ENCODE measurements at places on chromosomes 3 and 15.

DNA sequence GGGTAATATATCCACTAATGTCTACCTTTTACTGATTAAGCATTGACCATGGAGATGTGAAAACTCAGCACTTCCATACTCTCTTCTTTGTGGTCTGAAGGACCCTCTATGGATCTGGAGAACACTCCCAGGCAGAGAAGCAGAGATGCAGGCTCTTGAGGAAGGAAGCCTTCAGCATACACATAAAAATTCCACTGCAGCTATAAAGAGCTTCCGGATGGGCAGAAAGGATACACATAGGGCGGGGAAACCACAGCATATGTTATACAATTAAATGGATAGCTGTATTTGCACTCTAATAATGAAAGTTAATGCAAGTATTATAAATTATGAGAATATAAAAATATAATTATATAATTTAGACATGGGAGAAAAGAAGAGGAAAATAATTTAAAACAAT lies 1258.2 kb upstream of the ALCAM start:
- no peak for DNase-seq

DNA sequence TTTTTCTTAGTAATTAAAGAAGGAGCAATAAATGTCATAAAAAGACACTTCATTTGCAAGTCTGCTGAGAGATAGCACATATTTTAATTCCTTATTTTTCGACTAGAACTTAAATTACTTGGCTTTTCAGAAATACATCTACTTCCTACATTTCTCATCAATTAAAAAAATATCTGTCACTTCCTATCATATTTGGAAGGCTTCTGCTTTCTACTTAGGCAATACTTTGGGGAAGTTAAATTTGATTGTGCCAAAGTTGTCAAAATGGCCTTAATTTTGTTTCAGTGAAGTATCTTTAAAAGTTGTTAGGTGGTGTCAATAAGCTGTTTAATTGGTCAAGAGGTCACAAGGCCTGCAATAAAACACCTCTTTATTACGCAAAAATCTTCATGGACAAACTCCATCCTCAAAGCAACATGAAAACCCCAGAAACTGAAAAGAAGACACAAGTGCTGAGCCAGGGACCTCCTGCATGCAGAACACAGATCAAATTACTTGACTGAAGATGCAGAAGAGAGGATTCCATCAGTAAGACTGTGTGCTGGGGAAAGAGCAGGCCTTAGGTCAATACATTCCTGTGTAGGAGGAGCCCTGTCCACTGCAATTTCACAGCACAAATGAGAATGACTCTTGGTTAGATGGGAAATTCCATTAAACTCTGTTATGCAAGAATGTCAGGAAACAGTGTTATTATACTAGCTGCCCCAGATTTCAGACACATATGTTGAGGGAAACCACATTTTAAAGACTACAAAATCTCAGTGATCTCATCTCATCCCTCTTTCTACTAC lies 48.0 kb upstream of the FSTL1 start:
- no peak for DNase-seq

GRCh38 chr3:50620820-50621219 lies 3.9 kb downstream of the MAPKAPK3 start:
- no peak for DNase-seq

DNA sequence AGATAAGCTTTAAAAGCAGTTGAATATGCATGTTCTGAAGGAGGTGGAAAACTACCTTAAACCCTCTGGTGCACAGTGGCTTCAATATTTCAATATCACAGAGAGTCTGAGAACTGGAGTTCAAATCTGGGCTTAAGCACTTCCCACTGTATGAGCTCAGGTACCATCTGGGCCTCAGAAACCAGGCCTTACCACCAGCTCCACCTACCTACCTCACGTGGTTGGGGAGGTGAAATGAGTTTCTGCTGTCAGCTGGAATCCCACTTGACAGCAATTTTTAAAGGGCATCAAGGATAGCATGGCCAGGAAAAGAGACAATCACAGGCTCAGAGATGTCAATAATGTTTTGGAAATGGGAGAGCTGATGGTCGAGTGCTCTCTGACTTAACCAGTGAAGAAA lies 5.0 kb downstream of the CHCHD4 start:
- DNase-seq = no peak

- no peak for DNase-seq
These were observed 2.6 kb upstream of the IDH3A start for GRCh38 chr15:78146425-78147154.

GRCh38 chr3:39415983-39416382 lies 9.5 kb downstream of the RPSA start:
- DNase-seq = no peak

GRCh38 chr3:195768831-195769303 lies 42.9 kb downstream of the MUC4 start:
- DNase-seq = no peak

DNA sequence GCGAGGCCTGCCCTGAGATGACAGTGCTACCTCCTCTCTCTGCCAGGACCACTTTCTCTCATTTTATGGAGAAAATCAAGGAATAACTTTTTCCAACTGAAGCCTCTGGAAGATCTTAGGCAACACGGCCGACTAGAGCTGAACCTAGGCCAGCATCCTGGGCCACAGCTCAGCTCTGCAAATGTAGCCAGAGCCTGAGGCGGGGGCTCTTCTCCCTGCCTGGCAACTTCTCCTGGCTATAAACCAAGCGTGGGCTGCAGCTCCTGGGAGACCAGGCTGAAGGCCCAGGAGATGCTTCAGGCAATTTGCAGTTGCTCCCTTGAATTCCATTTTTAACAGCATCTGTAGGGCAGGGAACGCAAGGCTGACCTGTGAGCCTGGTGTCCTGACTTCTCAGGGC lies 74.9 kb downstream of the CEMIP start:
- DNase-seq = no peak

DNA sequence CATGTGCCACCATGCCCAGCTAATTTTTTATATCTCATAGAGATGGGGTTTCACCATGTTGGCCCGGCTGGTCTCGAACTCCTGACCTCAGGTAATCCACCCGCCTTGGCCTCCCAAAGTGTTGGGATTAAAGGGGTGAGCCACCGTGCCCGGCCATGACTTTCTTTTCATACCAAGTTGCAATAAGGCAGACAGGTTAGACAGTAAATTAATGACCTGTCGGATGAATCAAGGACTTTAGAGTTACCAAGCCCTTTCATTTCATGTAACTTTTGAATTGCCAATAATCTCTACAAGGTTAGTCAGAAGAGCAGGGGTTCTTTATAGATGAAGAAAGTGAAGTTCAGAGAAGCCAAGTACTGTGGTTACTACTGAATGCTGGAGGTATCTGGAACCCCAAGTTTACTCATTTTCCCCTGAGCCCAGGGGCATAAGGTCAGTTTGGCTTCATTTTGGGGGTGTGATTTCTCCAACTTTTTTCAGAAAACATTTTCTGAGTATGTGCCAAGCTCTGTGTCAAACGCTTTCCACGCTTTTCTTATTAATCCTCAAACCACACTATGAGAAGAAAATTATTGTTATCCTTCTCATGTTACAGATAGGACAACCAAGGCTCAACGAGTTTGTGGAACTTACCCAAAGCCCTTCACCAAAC lies 11.9 kb downstream of the PRICKLE2 start:
- DNase-seq = no peak

GRCh38 chr15:77547801-77548588 lies 84.7 kb downstream of the LINGO1 start:
- no peak for DNase-seq

DNA sequence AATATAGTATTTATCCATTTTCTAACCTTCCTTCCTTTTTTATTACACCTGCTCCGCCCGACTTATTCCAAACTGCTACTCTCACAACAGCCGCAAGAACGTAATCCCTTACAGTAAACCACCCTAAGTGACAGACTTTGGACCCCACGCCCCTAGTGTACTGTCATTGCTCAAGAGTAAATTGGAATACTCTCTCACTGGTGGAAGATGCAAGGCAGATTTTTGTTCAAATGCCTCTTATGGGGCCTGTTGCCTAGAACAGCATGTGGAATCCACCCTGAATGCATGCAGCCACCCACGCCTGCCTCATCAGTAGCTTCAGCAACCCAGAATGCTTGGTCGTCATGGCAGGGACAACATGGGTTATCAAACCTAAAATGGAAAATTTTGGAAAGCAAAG lies 226.2 kb upstream of the ST8SIA2 start:
- no peak for DNase-seq

DNA sequence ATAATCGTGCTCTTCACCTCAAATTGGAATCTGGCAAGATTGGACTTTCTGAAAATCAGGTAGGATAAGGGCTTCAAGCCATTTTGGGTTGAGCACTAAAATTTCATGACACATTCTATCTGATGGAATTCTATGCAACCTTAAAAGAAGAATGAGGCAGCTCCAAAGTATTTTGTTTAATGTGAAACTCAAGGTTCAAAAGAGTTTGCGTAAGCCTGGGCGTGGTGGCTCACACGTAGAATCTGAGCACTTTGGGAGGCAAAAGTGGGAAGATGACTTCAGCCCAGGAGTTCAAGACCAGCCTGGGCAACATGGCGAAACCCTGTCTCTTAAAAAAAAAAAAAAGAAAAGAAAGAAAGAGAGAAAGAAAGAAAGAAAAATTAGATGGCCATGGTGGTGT lies 3.6 kb upstream of the PLA1A start:
- DNase-seq = no peak

- no peak for DNase-seq
These were observed 2.1 kb upstream of the SMCO1 start for GRCh38 chr3:196517162-196517800.

- no peak for DNase-seq
These were observed 220.2 kb upstream of the COL8A1 start for GRCh38 chr3:99418209-99418635.

DNA sequence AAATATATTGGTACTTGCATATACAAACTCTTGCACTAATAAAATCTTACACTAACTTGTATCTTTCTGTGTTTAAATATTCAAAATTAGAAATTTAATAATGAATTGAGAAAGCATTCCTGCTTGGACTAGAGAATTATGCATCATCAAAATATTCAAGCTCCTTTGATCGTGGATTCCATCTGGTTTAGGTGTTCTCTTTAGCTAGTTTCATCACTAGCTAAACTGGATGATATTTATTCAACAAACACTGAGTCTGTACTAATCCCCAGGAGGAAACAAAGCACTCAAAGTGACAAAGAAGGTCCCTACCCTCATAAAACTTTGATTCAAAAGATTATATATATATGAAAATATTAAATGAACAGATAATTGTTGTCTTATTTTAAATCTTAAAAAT lies 1360.9 kb upstream of the ALCAM start:
- no peak for DNase-seq

DNA sequence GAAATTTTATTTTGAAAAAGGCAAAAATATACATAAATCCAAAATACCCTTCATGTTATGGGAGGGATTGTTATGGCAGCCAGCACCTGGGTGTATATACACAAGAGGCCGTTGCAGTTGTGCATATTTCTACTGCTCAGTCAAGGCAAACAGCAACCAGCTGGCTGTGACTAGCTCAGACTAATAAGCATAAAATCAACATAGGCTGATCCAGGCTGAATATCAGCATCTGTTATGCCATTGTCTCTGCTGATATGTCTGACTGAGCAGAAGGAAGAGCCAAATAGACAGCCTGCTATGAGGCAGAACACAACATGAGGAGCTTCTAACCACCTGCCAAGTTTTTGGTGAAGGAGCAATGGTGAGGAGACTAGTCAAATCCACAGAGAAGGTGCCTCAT lies 457.5 kb upstream of the ALCAM start:
- peak; percentile 87 for DNase-seq

DNA sequence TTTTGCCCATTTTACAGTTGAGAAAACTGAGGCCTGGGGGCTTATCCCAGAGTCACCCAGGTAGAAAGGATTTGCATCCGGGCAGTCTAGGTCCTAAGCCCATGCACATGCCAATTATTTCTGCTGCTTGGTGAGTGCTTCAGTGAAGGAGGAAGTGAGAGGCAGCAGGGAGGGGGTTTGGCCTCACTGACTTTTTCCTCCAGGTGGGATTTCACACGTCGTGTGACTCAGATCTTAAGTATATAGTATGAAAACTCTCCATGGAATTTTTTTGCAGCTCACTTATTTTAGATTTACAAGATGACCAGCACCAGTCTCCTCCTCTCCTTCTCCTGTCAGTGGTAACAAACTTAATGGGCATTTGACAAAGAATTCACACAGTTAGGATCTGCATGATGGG lies 4.6 kb downstream of the ITGA11 start:
- DNase-seq = no peak

GRCh38 chr15:65646486-65646885 lies 24.7 kb downstream of the SLC24A1 start:
- no peak for DNase-seq

GRCh38 chr3:154729741-154730140 lies 299.8 kb upstream of the GPR149 start:
- no peak for DNase-seq

DNA sequence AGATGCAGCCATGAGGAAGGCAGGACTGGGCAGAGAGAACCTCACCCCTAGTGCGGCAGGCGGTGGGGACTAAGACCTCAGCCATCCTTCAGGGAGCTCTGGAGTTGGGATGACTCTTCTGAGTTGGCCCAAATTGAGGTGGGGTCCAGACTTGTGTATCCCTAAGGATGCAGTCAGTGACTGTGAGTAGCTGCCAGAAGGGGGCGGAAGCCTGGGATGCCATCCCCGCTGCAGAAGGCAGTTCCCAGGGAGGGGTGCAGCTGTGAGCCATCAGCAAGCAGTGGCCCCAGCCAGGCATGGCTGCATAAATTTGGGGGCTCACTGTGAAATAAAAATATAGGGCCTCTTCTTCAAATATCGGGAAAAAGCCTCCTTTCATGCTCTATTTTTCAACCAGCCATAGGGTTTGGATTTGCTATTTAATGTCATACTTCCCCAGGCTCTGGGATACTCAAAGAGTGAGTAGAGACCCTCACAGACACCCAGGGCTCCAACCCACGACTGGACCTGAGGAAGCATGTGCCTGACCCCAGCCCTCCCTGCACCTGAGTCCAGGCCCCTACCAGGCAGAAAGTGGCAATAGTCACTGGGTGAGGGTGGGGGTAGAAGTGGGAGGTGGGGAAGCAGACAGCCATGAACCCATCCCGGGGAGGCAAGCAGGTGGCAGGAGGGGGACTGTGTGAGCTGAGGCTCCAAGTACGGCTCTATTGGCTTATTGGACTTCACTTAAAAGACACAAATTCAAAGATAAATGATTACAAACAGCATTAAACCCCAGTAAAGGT lies 30.5 kb downstream of the GRK7 start:
- no peak for DNase-seq

DNA sequence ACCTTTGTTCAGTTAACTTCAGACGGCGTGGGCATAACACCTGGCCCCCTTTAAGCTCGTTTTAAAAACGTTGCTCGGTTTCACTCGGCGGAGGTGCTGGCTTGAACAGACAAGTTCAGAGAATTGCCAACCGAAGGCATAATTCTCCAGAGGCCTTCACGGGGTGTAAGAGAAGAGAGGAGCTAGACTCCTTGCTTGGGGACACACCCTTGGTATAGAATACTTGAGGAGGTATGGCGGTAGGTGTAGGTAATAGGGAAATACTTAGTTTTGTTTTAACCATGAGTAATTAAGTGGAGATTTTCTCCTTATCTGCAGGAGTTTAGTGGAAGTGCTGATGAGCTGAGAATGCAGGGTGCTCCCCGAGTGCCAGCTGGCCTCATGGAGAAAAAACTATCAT lies 921 bp downstream of the FBXL2 start:
- no peak for DNase-seq

GRCh38 chr3:188294823-188295487 lies 141.0 kb downstream of the LPP start:
- peak; percentile 68 for DNase-seq

- peak; percentile 21 for DNase-seq
These were observed 122.5 kb downstream of the CHST2 start for GRCh38 chr3:143242101-143242500.

GRCh38 chr3:32857921-32858320 lies 40.1 kb downstream of the TRIM71 start:
- no peak for DNase-seq

- no peak for DNase-seq
These were observed 203.3 kb downstream of the RORA start for GRCh38 chr15:61025781-61026180.
